HFFc6 (cell line): ENCODE measurements at places on chromosomes 1 and 21.

DNA sequence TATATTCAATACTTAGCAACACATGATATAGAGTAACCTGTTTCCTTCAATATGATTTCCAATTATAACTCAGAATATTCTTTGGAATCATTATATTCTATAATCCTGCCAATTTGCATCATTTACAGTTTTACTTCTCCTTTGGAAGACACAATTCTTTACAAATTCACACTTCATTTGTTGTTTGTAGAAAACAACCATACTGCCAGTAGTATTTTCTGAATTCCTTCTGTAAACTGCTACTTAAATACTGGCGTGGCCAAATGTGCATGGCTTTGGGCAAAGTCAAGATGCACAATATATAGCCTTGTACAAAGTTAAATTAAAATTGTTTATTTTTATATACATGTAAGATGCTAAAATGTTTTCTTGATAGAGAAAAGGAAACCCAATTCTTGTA lies 687.1 kb upstream of the NEGR1 start:
- no peak for DNase-seq

DNA sequence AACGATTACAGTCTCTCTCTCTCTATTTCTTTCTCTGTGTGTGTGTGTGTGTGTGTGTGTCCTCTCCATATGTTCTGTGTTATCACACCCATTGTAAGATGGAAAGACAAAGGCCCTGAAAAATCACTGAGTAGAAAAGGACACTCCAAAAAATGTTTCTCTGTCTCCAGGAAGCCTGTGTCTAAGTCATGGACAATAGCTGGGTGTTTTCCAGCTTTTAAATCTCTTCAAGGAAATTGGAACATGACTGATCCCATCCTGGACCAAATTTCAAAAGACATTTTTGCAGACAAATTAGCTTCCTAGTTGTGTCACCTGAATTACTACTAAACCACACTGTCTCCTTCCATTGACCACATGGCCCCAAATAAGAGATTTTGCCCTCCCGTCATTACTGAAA lies 31.0 kb upstream of the LMX1A start:
- DNase-seq = no peak

- no peak for DNase-seq
Observed at GRCh38 chr1:230611128-230611877, 31.0 kb upstream of the COG2 start.

DNA sequence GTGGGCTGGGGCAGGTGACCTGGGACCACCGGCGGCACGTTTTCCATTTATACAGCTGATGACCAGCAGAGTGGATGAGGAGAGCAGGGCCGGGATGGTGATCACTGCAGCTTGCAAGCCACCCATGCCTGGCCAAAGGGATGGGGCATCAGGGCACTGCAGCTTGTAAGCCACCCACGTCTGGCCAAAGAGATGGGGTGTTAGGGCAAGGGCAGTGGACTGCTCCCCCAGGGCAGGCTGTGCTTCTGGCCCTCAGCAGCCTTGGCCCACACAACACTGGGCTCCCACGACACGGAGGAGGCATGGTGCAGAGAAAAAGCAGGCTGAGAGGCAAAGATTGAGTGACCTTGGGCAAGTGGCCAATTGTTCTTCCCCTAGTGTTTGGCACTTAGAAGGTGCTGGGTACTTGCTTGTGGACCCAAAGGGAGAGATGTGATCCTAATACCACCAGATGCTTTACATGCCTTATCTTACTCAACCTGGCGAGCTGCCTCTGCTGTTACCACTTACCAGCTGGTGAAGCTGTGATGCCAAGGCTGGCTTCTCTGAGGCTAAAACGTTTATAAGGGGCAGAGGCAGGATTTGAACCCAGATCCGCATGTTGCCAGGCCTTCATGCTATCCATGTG lies 48.3 kb downstream of the TRIM62 start:
- DNase-seq = no peak
